Stimulated activated CD4-positive, alpha-beta T cell treated with anti-CD3 and anti-CD28 coated beads, Interleukin-12 subunit alpha, Interleukin-12 subunit beta, amount 100 ng/mL, for 24 hours (primary cell): ENCODE measurements at places on chromosomes 11 and 22.

DNA sequence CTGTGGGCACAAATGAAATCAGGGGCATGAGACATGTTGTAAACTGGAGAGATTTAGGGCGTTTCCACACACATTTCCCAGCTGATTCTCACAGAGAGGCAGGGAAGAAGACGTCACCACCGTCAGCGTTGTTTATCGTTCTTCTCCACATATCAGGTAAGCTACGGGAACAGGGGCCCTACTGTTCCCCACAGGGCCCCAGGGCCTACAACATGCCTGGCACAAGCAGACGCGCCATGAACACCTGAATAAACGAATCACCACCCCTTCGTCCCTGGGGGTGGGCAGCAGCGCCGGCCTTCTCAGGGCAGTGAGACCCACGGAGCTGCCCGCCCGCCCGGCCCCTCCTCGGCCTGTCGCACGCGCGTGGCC is 342 bp downstream of the EFCAB6 start:
- DNase-seq: no peak

DNA sequence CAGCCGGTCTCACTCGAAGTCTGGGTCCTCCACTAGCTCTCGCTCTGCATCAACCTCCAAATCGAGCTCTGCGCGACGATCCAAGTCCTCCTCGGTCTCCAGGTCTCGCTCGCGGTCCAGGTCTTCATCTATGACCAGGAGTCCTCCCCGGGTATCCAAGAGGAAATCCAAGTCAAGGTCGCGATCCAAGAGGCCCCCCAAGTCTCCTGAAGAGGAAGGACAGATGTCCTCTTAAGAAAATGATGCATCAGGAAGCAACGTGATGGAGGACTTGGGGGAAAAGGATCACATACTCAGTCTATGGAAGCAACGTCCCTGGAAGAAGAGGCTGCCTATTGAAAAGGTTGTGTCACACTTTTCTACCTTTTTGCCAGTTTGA is 1.1 kb downstream of the SRSF8 start:
- DNase-seq: peak; percentile 33

DNA sequence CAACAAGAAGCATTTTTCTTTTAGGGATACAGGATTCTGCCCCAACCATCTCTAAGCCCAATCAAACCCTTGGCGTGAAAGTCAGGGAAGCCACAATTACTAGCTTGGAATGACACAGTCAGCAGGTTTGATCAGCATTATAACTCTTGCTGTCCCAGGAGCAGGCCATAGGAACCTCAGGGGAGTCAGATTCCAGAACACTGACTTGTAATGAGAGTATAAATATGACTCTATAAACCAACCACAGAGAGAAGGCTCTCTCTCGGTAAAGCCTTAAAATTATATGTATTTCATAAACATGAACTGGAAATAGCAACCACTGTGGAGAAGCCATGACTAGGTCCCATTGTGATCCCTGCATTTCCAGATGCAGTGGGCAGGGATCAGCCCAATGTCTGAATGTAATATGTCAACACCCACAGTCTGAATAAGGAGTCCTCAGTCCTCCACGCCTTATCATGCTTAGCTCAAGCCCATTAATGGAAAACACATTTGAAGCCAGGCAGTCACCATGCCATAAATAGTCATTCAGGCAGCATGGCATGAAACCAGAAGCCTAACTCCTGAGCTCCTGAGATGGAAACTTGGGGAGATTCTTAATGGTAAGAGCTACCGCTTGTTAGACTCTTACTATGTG is 99.1 kb upstream of the MTNR1B start:
- DNase-seq: no peak

DNA sequence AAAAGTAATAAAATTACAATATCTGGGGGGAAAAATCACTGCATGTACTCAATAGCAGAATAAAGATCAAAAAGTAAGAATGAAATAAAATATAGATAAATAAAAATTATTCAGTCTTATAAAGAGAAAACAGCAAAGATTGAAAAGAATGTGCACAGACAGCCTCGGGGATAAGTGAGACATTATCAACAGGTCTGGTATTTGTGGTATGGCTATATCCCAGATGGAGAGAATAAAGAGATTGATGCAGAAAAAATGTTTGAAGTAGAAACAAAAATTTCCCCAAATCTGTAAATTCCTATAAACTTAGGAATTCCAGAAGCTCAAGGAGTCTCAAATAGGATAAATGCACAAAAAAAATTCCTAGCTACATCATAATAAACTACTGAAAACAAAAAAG is 74.5 kb upstream of the LUZP2 start:
- no peak for DNase-seq

- no peak for DNase-seq
Measured at GRCh38 chr11:84681456-84681855, 945.7 kb downstream of the DLG2 start.

GRCh38 chr11:6855971-6856541 is 6.8 kb upstream of the OR10A2 start:
- no peak for DNase-seq

DNA sequence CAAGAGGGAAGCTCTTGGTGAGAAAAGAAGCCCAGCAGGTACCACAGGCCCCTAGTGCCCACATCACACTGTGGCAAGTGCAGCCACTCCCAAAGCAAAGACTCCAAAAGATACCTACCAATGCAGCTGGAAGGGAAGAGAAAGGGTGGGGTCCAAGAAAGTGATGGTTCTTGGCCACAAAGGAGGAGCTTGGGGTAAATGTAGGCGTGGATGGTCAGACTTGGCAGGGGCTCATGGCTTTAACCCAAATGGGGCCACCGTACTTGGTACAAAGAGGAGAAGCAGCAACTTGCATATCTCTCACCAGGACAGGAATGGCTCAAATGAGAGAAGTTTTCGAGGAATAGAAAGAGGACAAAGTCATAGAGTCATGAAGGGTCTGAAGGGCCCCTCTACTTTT is 4.8 kb downstream of the MAP3K11 start:
- no peak for DNase-seq

- DNase-seq: no peak
Measured at GRCh38 chr11:72579816-72580641, 94.2 kb downstream of the PDE2A start.

GRCh38 chr11:2880646-2881045 is 4.9 kb downstream of the CDKN1C start:
- DNase-seq: no peak

DNA sequence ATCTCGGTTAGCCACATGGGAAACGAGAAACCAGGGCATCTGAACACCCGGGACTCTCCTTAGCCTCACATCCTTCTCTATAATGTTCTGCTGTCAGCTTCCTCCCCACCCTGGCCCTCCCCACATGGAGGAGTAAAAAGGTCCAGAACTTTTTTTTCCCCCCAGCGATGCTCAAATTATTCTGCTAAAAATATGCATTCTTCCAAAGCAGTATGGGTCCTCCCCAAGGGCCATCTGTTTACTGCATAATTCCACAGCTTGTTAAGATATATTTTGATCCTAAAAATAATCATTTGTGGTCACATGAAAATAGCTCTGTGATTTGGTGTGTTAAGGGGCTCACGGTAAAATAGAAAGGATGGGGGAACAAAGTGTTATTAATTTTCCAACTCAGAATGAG is 281.5 kb upstream of the NARS2 start:
- DNase-seq: no peak

DNA sequence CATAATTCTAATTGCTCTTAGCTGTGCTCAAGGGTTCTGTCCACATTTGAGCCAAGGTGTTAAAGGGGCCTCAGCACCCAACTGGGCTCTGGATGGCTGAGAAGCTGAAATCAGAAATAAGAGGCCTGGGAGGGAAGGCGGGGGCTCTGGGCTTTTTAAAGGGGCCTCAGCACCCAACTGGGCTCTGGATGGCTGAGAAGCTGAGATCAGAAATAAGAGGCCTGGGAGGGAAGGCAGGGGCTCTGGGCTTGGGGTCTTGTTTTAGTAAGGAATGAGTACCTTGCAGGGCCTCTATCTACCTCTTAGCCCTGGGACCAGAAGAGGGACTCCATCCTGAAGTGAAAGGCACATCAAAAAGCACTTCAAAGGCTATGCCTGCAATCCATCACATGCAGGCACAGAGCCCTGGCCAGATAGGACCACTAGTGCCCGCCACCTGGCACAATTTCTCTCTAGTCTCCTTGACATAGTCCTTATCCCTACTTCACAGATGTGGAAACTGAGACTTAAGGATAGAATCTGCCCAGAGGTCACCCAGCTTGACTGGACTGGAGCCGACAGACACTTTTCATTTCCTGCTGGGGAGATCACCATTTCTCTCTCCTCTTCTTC is 35.6 kb downstream of the DKK3 start:
- no peak for DNase-seq

GRCh38 chr11:61749591-61750217 is 2.7 kb upstream of the MYRF start:
- no peak for DNase-seq

GRCh38 chr22:37229012-37229804 is 14.9 kb downstream of the RAC2 start:
- DNase-seq: no peak

GRCh38 chr22:17664414-17665055 is 26.0 kb downstream of the BCL2L13 start:
- no peak for DNase-seq

GRCh38 chr11:132844956-132845696 is 687.2 kb downstream of the OPCML start:
- no peak for DNase-seq

GRCh38 chr22:26534171-26534855 is 22.0 kb upstream of the TFIP11 start:
- no peak for DNase-seq

GRCh38 chr11:37497326-37497725 is 899.3 kb upstream of the RAG2 start:
- DNase-seq: no peak

DNA sequence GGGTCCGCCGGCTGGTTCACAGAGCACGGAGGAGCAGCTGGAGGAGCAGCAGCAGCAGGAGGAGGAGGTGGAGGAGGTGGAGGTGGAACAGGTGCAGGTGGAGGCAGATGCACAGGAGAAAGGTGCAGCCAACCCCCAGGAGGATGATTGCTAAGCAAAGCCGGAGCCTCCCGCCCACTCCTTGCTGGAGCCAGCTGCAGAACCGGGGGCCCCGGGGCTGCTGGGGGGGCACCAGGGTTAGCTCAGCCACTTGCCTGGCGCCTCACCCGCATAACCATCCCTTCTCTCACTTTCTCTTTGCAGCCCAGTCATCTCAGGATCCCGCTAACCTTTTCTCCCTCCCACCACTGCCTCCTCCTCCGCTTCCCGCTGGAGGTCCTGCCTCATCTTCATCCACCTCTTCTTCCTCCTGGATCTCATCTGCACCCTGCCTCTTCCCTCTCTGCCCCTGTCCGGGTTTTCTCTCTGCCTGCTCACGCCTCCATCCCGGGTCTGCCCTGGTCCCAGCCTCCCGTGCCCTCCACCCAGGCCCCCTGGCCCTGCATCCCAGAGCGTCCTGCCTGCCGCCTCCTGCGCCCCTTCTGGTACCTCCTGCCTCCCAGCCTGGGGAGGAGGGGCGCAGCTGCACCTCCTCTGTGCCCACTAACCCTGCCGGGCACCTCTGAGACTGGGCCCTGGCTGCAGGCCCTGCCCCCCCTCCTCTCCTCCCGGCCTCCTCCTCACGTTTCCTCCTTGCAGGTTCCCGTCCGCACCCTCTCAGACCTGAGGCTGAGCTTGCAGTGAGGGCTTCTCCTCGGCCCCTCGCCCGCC is 9.5 kb downstream of the KCTD17 start:
- peak; percentile 54 for DNase-seq

- DNase-seq: no peak
Measured at GRCh38 chr11:46456269-46457001, 64.9 kb upstream of the CHRM4 start.

DNA sequence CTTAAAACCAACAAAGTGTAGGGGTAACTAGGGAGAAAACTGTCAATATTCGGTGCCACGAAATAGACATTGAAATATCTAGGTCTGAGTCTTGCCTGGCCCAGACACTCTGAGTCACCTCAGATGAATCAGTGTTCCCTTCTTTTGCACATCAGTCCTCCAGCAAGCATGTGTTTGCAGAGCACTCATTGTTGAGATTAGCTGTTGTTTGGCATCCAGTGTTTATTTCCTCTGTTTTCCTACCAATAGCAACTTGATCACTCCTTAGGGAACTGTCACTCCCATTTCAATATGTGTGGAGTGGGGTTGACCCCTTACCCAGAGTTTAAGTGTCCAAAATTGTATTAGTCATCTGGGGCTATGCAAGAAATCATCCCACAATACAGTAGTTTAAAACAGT is 4.7 kb upstream of the ASCC2 start:
- DNase-seq: no peak

GRCh38 chr11:794013-794765 is 3.9 kb downstream of the SLC25A22 start:
- DNase-seq: no peak

DNA sequence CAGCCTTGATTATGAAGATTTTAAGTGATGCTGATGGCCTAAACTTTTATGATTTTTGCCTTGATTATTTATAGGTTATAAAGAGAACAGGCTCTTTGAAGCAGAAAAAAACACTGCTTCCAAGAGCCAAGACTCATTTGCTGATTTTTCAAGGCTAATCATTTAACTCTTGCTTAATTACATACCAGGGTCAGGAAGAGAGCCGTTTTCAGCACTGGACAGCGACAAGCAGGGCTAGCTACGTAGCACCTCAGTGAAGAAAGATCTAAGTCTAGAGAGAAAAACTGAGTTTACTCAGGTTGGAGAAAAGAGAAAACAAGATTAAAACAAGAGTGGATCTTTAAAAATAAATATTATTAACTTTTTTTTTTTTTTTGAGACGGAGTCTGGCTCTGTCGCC is 615.4 kb upstream of the B3GAT1 start:
- no peak for DNase-seq

GRCh38 chr22:37563153-37564081 is 3.1 kb downstream of the CDC42EP1 start:
- no peak for DNase-seq

- DNase-seq: no peak
Measured at GRCh38 chr11:113016905-113017304, 55.7 kb downstream of the NCAM1 start.

DNA sequence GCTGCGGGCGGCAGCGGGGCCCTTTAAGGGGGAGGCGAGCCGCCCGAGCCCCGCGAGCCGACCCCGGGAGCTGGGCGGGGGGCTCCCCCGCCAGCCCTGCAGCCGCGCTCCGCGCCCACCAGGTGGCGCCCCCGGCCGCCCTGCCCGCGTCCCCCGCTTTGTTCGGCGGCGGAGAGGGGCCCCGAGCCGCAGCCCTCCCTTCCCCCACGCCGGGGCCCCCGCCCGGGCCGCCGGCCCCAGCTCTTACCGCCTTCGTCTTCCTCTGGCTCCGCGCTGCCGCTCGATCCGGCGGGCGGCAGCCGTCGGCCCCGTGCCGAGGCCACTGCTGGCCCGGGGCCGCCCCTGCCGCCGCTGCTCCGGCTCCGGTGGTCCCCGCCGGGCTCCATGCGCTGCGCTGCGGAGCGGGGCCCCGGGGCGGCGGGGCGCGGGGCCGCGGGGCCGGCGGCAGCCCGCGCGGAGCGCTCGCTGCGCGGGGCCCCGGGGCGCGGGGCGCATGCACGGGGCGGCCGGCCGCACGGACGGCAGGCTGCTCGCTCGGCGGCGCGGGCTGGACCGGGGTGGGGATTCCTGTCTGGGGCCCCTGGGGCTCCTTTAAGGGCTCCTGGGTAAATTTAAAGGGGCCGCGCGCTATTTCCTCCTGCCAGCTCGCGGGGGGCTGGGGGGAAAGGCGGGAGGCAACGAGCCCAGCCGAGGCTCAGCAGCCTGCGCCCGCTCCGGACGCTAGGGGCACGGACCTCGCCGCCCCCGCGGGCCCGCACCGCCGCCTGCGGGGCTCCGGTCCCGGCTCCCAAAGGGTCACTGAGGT is at the start of gene ZFTA:
TSS of gene ZFTA (minus strand) at position 539 of the 805 bp plus-strand sequence. CDS start at position 386, 153 bp downstream.
- DNase-seq: no peak
